ENCODE measurements at places on chromosomes 16 and 17. TPM values are rescaled to one million over a fixed set of nuclear protein-coding genes. Genes with fewer than 3 reads are reported as not detected.

Gene TMEM170A
- total RNA-seq: 44.2 TPM

Gene ATP2C2
- not detected for total RNA-seq

Gene NACA2
- not detected for total RNA-seq

Gene AGRP
- not detected for total RNA-seq

Gene MYH13
- not detected for total RNA-seq

Gene TTC19
- total RNA-seq: 40.2 TPM

Gene PHOSPHO1
- total RNA-seq: not detected

Gene JPH3
- 0.13 TPM for total RNA-seq

Gene SLC35G6
- total RNA-seq: not detected

Gene UNC45B
- total RNA-seq: under 0.01 TPM

Gene TBC1D3C
- total RNA-seq: not detected

Gene TMC7
- 5.6 TPM for total RNA-seq

Gene TPPP3
- total RNA-seq: 0.07 TPM

Gene C16orf95
- total RNA-seq: 2.9 TPM

Gene CALB2
- total RNA-seq: not detected

Gene CA5A
- total RNA-seq: not detected

Gene TLCD3B
- 0.13 TPM for total RNA-seq

Gene IRX3
- not detected for total RNA-seq

Gene GPR179
- not detected for total RNA-seq

Gene ST6GALNAC1
- total RNA-seq: not detected

Gene LITAFD
- total RNA-seq: not detected

Gene SDK2
- not detected for total RNA-seq

Gene HS3ST2
- not detected for total RNA-seq

Gene CCL17
- not detected for total RNA-seq

Gene SLC43A2
- total RNA-seq: 16.6 TPM

Gene SLC6A2
- total RNA-seq: not detected
